ENCODE measurements at places on chromosomes 5 and 9. TPM values are rescaled to one million over a fixed set of nuclear protein-coding genes. Genes with fewer than 3 reads are reported as not detected.

The PCDHGC5 gene
- 0.48 TPM for polyA plus RNA-seq

The MED10 gene
- 49.8 TPM for polyA plus RNA-seq

The LEAP2 gene
- polyA plus RNA-seq = 0.48 TPM

The ALDH1A1 gene
- 73.4 TPM for polyA plus RNA-seq

The FOXI1 gene
- not detected for polyA plus RNA-seq

The PDE6A gene
- polyA plus RNA-seq = not detected
